ENCODE measurements at places on chromosomes 2 and 18. TPM values are rescaled to one million over a fixed set of nuclear protein-coding genes. Genes with fewer than 3 reads are reported as not detected.
A peak's percentile ranks its signal among the peaks of the same experiment; 100 is the strongest.

GRCh38 chr2:217398860-217399259, 539.0 kb upstream of the TNP1 start:
- DNase-seq = no peak

GRCh38 chr2:152861349-152861942, 143.0 kb downstream of the ARL6IP6 start:
- no peak for DNase-seq

GRCh38 chr2:33126958-33127357, 180.2 kb downstream of the LTBP1 start:
- DNase-seq = no peak

GRCh38 chr2:175935289-175936181, 66.5 kb downstream of the LNPK start:
- DNase-seq = no peak

- DNase-seq = no peak
These were observed 4.4 kb upstream of the ATP8B1 start for GRCh38 chr18:57807336-57808117.

DNA sequence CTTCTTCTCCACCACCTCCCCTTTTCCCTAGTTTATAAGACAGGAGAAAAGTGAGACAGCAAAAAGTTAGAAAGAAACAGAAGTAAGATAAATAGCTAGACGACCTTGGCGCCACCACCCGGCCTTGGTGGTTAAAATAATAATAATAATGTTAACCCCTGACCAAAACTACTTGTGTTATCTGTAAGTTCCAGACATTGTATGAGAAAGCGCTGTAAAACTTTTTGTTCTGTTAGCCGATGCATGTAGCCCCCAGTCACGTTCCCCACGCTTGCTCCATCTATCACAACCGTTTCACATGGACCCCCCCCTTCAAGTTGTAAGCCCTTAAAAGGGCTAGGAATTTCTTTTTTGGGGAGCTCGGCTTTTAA, 1.5 kb upstream of the BUB1 start:
- DNase-seq = no peak

- DNase-seq = no peak
These were observed 309.3 kb downstream of the ZNF521 start for GRCh38 chr18:25042641-25043051.

- DNase-seq = peak; percentile 79
These were observed 56.5 kb upstream of the CREB1 start for GRCh38 chr2:207473049-207473930.

DNA sequence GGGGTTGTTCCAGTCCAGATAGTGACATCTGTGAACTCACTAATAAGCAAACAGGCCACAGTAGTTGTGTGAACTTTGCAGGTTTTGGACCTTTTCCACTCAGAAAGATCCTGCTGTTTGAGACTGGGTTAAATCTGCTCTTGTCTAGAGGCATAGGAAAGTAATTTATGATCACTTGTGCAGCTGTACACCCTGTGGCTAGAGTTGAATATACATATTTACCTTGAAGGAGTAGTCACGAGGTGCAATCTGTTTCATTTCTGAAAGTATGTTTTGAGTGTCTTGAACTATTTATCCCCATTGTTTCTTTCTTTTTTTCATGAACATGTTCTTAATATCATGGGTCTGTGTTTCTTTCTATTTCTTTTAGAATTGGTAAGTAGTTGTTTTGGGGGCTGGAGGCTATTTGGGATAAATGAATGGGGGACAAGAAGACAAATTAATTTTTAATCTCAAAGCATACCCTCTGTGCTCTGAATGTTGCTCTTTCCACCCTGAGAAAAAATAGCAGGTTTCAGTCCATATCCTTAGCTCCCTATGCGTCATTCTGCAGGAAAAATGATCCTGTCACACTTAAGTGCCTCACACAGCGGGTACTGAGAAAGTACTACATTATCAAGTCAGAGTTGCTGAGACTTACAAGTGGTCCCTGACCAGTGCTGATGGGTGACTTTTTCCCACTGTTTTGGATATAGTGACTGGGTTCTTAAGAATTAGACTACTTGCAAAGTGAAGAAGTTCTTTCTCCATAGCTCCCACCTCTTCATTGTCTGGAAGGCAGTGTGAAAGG, 28.2 kb downstream of the DCC start:
- DNase-seq = no peak

DNA sequence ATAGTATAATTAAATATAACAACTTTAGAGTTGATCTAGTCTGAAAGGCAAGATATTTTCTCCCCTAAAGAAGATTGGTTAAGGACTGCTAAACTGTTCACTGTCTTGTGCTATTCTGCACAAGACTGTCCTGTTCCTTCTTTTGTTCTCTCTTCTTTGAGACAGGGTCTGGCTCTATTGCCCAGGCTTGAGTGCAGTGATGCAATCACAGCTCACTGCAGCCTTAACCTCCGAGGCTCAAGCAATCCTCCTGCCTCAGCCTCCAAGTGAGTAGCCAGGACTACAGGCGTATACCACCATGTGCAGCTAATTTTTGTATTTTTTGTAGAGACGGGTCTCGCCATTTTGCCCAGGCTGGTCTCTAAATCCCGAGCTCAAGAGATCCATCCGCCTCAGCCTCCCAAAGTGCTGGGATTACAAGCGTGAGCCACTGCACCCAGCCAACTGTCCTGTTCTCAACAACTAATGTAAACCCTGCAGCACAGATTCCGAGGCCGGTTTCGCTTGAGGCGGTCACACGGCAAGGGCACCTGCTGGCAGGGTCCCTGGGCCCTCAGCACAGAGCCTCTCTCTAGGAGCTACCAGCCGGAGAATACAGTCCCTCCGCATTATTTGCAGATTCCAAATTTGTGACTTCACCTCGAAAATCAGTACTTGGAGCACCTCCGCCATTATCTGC, 16.4 kb downstream of the PXDN start:
- DNase-seq = no peak

GRCh38 chr2:42224422-42225067, 55.4 kb downstream of the EML4 start:
- DNase-seq = no peak

GRCh38 chr18:179499-179898, 21.1 kb downstream of the USP14 start:
- DNase-seq = no peak

DNA sequence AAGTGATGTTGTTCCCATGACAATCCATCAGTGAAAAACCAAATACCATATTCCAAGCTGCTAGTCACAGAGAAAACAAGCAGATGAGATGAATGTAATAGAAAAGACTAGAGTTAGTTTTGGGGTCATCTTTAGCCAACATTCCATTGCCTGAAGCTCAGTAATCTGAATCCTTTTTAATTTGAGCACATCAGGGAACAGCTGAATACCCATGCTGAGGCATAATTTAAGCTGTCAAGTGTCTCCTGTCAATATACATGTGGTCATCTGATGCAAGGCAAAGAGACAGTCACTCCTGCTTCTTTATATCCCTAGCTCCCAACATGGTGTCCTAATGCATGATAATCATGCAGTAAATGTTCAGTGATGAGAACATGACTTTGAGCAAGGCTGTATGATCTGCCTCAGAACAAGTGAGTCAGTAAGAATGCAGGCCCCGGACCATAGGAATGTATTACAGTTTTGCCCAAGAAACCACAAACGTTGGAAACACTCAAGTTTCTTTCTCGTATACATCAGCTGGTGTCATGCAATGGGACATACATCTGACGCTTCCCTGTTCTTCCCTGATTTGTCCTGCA, 48.0 kb downstream of the CDK15 start:
- no peak for DNase-seq

DNA sequence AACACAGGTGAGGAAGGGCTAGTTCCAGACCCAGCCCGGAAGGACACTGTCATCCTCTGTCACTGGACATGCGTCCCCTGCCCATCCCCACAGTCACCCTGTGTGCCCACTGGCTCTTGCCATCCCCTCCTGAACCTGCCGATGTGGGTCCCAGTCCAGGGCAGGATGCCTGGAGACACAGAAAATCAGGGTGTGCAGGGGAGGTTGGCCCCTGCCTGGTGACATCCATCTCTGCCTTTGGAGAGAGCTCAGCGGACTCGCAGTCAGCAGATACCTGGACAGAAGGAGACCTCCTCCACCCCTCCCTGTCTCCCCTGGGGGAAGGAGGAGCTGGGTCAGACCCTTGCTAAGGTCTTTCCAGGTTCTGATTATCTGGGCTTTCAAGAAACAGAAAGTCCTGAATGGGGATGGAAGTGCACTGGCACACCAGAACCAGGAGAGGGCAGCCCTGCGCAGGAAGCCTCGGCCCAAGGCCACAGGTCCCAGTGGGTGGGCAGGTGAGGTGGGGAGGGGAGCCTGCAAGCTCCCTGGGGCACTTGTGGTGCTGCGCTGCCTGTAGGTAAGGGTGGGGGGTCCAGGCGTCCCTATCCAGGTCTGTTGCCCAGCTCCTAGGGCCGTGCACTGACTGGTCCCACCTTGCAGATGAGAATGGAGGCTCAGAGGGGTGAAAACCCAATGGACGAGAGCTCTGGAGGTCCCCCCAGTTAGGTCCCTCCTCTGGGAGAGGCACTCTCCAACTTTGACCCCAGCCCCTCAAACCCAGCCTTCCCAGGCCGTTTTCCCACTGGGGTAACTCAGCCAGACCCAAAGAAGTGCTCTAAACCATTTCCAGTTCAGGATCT, 9.7 kb upstream of the OTOS start:
- no peak for DNase-seq

- no peak for DNase-seq
These were observed 1.7 kb upstream of the RPE start for GRCh38 chr2:210000464-210001324.

- no peak for DNase-seq
These were observed 26.6 kb upstream of the MAP3K20 start for GRCh38 chr2:173048897-173049661.

- DNase-seq = no peak
These were observed 524.0 kb downstream of the LRRTM4 start for GRCh38 chr2:76998152-76998551.

DNA sequence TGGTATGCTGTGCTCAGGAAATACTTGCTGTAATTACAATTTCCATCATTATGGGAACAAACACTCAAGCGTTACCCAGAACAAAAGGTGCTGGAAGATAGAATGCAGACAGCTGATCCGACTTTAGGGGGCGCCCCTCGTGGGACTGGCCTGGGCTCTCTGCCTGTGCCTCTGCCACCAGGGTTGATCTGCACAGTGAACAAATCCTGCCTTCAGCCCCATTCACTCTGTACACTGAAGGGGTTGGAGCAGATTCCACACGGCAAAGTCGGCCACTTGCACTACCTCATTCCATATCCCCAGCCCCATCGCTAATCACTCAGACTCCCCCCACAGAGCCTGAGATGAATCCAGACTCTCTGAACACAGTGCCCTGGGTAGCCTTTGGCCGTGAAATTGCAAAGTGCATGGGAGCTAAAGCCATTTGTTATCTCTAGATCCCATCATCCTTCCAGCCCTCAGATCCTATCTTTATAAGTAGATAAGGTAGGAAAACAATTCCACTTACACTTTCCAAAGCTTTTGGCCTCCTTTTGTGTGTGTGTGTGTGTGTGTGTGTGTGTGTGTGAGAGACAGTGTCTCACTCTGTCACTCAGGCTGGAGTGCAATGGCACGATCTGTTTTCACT, 69.3 kb downstream of the INPP5D start:
- DNase-seq = no peak

DNA sequence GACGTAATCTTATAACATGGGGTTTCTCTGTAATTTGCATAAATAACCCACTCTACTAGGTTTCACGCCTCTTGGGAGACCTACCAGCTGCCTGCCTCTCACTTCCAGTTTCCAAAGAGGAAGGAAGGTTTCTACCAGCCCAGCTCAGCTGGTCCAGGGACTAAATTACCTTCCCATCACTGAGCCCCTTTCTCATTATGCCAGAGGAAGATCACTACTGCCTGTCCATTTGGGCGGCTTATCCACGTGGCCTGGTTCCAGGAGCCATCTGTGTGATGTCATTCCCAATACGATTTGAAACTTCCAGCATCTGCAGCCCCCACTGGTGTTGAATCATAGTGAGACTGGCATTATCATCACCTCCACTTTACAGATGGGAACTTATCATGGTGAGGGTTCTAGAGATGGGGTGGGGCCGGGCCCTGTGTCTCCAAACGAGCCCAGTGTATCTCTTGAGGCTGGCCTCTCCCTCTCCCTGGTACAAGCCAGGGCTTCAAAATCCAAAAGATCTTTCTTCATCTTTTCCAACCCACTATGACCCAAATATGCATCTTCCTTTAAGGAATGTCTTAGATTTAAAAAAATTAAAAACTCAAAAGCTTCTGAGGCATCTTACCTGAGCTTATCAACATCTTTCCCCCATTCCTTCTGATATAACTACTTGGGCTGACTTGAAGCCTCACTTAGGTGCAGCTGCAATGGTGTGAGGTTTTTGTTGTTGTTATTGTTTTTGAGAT, 140.8 kb downstream of the DDX1 start:
- no peak for DNase-seq

DNA sequence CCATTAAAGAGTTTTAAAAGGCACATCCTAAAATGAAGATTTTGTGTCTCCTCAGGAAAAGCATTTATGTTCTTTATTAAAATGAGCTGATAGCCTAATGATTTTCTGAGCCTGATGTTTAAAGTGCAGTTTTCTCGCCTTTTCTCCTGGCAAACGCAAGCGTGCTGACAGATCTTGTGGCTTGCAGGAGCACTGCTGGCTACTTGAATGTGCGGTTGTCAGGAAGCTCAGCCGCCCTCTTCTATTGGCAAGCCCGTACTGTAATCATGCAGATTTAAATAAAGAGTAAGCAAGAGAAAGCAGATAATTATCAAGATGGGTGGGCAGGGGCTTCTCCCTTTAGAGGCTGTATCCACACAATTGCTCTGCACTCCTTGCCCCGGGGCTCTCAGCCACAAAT, 139.5 kb upstream of the SPHKAP start:
- DNase-seq = no peak

- DNase-seq = no peak
These were observed 6.9 kb downstream of the INHA start for GRCh38 chr2:219578811-219579613.

GRCh38 chr2:34121076-34121475, 522.0 kb upstream of the FAM98A start:
- DNase-seq = no peak

GRCh38 chr18:45658756-45659155, 43.5 kb downstream of the SLC14A2 start:
- no peak for DNase-seq

GRCh38 chr18:58336605-58337004, 292.3 kb downstream of the ALPK2 start:
- no peak for DNase-seq

GRCh38 chr2:227474410-227474809, 2.5 kb downstream of the AGFG1 start:
- no peak for DNase-seq

GRCh38 chr18:74351354-74351753, 35.7 kb downstream of the C18orf63 start:
- no peak for DNase-seq

The USP40 gene
- polyA plus RNA-seq = 48.6 TPM

The DSC2 gene
- 51.2 TPM for polyA plus RNA-seq

The UGT1A5 gene
- polyA plus RNA-seq = not detected

The CERKL gene
- 14.5 TPM for polyA plus RNA-seq

The TSPYL6 gene
- 0.06 TPM for polyA plus RNA-seq

The LOXHD1 gene
- 0.68 TPM for polyA plus RNA-seq

The STAT4 gene
- polyA plus RNA-seq = 5.7 TPM

The CENPA gene
- polyA plus RNA-seq = 14.1 TPM

The SCN9A gene
- polyA plus RNA-seq = 1.5 TPM

The NOSTRIN gene
- polyA plus RNA-seq = 37.4 TPM

The LINC00305 gene
- polyA plus RNA-seq = 4.1 TPM

The THUMPD2 gene
- polyA plus RNA-seq = 20.6 TPM

Measured in right renal cortex interstitium (tissue), 3 donors.